ENCODE measurements at places on chromosomes 6 and 20. TPM values are rescaled to one million over a fixed set of nuclear protein-coding genes. Genes with fewer than 3 reads are reported as not detected.

The TBXT gene
- polyA plus RNA-seq, result not detected

The VSX1 gene
- polyA plus RNA-seq, result not detected

The HSPA1L gene
- polyA plus RNA-seq, result 0.54 TPM

The ENPP1 gene
- 0.22 TPM for polyA plus RNA-seq
